ENCODE measurements at places on chromosomes 7 and 10.

- DNase-seq = no peak
These were observed 452.5 kb downstream of the PLXNA4 start for GRCh38 chr7:132123773-132124172.

DNA sequence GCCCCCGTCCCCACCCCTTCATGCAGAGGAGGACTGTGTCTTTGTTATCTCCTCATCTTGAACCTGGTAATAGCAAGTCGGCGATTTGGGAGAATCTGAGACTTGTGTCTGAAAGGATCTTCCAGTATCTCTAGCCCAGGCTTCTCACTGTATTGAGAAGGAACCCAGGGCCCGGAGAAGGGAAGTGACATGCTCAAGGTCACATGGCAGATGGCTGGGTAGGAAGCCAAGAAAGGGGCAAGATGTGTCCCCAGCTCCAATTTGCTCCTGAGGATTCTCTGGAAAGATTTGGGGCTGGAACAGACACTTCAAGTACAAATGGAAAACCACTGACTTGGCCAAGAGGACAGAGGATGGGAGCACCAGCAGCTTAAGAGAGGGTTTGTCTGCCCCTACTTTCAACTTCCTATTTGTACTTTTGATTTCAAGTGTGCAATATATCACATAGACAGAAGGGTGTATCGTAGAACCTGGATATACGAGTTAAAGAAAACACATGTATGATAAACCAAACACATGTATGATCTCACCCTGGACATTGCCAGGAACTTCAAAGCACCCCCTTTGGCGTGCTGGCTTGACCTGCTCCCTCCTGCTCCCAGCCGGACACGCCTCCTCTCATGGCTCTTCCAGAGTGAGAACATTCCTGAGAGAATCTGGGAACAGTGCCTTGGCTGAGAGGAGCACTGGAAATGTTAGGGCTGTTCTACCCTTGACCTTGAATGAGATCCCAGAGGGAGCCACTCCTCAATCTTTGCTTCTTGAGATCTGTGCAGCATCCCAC lies 79.7 kb downstream of the CDH23 start:
- no peak for DNase-seq

DNA sequence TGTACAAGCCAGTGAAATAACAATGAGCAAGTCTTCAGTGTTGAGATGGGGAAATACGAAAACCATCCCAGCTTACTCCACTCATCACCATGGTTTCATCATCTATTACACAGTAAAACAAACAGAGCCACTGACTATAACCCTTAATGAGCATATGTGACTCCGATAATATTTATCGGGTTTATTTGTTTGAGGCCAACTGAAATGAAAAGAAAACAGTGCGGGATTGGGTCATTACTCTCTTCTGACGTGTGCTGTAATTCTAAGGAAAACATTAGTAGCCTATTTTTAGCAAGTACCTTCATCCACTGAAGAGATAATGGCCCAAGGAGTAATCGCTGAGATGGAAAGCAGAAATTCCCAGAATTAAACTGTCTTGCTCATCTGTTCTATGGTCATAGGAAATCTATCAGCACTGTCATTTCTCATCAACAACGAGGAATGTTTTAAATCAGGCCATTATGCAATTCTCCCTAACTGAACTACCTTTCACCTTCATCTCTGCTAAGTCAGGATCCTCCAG lies 716.5 kb downstream of the INHBA start:
- DNase-seq = no peak

DNA sequence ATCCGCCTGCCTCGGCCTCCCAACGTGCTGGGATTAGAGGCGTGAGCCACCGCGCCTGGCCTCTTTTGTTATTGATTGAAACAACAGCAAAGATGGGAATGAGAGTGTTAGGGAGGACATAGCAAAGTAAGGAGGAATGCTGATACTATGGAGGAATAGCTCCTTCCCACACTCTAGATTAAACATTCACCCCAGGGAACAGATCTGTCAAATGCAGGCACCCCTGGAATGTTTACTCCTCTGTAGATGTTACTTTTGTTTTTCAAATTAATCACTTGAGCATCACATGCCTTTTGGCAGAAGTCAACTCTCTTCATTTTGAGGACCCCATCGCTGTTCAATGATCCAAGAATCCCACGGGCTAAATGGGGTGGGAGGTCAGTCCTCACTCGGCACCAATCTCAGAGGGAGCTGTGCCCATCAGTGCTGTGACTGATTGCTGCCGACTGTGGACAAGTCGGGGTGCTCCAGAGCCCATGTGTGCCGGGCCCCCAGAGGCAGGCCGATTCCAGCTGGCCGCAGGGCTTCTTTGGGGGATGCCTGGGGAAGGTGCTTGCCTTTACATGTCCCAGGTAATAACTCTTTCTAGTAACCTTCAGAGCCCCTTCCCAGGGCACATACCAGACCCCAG lies 10.2 kb upstream of the COBL start:
- no peak for DNase-seq

DNA sequence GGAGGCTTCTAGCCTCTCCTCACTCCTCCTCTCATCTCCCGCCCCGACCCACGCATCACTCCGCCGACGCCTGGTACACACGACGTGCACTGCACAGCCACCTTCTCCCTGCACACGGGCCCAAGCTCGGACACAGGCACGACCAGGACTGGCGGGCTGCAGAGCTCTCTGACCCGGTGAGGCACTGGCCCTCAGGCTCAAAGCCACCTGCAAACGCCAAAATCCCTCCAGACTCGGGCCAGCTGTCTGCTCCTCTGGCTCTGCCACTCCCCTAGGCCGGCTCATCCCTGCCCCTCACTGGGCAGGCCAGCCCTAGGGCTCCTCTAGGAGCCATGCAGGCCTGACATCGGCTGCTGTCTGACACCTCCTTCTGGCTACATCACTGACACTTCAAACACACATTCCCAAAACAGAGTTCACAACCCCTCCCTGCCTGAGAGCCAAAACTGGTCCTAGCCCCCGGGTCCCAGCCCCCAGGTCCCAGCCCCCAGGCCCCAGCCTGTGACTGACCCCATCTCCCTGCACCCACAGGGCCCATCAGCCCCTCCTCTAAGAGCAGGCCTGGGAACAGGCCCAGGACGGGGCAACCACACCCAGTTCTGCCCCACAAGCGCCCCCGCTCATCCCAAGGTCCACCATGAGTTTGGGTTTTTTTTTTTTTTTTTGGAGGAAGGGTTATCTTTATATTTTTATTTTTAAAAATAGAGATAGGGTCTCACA lies 35.1 kb downstream of the MAD1L1 start:
- DNase-seq = no peak

- DNase-seq = no peak
These were observed 108.5 kb upstream of the ANLN start for GRCh38 chr7:36280840-36281812.

DNA sequence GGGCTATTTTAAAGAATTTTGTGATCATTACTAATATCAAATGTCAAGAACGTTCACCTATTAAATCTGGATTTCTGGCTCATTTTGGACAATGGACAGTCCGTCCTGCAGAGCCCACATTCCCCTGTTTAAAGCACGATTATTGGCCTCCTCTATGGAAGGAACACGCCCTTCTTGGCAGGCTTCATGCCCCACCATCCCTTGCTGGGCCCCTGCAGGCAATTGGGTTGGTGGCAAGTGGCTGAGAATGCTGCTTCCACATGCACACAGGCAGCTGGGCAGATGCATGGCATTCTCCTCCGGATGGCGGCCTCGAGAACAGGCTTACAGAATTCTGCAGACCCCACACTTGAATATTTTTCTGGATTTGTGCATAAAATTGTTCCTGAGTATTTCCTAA lies 305.8 kb upstream of the MKI67 start:
- no peak for DNase-seq
